ENCODE measurements at places on chromosomes 7 and 10.

- DNase-seq = no peak
These were observed 18.7 kb upstream of the PTF1A start for GRCh38 chr10:23173214-23174073.

GRCh38 chr10:4701016-4701415 lies 125.0 kb upstream of the AKR1E2 start:
- no peak for DNase-seq

DNA sequence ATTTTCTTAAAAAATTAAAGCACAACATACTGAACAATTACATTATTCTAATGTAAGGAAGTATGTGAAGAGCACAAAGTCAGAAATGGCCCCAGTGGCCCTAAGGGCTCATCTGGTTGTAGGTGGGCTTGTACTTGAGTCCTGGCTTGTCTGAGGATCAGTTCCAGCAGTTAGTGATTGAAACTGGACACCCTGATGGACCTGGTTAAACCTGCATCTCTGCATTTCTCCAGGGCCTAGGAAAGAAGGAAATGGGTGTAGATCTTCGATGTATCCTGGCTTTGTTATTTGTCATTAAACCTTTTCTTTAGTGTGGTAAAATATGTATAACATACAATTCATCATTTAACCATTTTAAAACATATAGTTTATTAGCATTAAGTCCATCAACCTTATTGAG lies 9.7 kb upstream of the AKR1C2 start:
- no peak for DNase-seq

GRCh38 chr7:21011153-21011552 lies 224.5 kb upstream of the SP8 start:
- no peak for DNase-seq

DNA sequence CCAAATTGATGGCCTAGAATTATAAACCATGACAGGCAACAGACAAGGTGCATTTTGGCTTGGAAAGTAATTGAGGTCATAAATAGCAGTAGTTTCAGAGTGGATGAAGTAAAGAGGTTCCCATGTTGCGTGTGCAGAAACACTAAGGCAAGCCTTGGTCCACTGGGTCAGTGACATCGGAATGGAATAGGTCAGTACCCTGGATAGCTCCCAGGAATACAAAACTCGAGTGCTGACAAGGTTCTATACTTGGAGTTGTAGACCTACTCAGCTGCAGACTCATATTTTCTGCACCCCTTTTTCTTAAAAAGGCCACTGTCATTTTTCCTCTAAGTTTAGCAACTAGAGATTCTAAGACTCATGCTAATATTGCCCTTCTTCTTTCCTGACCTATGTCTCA lies 132.8 kb downstream of the DYNC1I1 start:
- no peak for DNase-seq

DNA sequence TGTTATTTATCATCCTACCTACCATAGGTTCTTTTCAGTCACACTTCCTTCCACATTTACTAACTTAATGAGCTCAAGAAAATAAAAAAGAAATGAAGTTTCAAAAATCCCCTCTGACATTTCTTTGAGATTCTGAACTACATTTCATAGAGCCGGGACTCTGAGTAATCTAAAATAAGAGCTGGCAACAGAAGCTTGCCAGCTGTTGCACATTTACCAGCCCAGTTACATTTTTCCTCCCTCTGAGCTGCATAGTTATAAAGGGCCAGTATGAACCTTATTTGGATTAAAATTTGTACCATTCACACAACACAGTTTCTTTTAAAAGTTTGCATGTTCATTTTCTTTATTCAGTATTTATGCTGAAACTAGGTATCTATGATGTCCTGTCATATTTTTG lies 119.5 kb upstream of the CAV2 start:
- no peak for DNase-seq

DNA sequence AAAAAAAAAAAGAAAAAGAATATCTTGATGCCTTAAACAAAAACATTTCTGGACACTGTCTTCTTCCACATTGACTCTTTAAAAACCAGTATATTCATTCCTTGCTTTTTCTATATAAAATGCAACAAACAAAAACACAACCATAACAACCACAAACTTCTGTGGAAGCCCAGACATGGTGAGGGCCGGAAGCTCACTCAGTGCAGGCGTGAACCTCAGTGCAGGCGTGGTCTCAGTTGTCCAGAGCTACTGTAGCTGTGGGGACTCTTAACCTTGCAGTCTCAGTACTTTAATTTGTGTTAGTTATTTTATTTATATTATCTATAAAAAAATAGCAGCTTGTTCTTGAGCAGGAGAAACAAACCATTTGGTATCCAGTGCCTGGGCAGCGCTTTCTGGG lies 131.8 kb downstream of the DOCK1 start:
- DNase-seq = no peak

GRCh38 chr7:99560834-99561736 lies 2.6 kb downstream of the ZNF655 start:
- DNase-seq = no peak

DNA sequence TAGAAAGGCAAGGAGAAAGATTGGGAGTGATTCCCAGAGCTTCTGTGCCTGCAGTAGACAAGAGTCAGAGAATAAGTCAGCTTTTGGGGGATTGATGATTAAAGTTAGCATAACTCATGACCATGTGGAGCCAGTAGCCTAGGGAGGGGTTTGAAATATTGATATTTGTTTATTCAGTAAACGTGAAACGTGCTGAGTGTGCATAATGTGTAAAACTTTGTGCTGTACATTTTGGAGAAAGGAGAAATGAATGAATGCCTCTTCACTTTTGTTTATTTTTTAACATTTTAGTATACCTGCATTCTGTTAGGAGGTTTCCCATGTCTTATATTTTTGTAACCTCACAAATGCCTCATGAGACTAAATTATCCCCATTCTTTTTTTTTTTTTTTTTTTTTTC lies 272.3 kb downstream of the SORCS3 start:
- DNase-seq = no peak

- no peak for DNase-seq
These were observed 55.0 kb downstream of the GBF1 start for GRCh38 chr10:102300278-102300843.

- DNase-seq = no peak
These were observed 85.9 kb upstream of the KMT2C start for GRCh38 chr7:152521420-152522337.

DNA sequence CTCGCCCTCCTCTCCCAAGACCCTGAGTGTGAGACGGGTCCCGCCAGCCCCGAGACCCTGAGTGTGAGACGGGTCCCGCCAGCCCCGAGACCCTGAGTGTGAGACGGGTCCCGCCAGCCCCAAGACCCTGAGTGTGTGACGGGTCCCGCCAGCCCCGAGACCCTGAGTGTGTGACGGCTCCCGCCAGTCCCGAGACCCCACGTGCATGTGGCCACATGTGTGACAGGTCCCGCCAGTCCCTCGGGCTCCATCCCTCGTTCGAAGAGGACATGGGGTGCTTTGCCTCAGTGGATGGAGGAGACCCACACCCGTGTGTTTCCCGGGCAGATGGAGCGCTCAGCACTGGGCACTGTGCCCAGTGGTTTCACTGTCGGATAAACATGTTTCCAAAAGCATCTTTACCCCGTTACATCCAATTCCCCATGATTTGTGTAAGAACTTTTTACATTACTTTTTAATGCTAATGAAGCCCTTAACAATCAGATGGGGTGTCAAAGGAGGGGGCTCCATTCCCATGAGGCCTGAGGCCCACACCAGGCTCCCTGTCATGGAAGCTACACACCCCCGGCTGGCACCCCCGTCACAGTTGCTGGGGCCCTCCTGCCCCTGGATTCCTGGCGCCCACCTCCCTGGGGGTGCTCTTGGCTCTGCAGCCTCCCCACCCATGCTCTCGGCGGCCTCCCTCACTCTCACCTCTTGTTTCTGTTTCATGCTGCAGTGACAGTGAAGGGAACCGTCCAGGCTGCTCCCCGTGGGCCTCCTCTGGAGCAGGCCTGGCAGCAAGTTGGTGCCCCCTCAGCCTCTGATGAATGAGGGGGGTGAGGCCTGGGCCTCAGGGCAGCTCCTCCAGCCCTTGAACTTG lies 48.5 kb upstream of the CFAP46 start:
- DNase-seq = peak; percentile 10

DNA sequence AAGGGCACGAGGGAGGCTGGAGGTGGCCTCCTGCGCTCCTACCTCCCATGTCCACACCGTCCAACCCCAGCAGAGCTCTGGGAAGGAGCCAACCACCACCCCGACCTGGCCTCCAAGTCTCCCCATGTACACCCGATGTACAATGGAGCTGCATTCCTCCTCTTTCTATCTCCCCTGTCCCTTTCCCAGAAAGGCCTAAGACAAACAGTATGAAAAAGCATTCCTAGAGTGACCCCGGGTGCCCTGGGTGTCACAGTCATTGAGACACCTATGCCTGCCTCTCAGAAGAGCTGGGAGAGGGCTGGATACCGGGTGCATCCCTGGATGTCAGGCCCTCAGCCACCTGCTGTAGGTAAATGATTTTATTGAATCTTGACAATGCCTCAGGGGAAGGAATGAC lies 248.1 kb downstream of the EMX2 start:
- DNase-seq = no peak

DNA sequence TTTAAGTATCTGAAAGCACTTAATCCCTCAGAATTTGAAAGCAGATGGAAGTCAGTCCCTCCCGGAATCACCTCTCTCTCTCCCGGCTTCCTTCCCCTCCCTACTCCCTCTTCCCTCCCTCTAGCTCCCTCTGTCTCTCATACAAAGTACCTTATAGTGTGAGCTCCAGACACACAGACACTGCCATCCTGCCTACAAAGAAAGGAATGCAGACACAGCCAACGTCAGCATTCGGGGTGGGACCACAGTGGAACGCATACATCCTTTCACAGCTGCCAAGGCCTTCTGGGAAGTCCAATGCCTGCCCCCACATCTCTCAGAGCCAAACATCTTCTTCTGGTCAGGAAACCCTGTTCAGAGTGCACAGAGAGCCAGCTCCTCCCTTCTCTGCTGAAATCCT lies 9.3 kb downstream of the NOD1 start:
- DNase-seq = peak; percentile 77

DNA sequence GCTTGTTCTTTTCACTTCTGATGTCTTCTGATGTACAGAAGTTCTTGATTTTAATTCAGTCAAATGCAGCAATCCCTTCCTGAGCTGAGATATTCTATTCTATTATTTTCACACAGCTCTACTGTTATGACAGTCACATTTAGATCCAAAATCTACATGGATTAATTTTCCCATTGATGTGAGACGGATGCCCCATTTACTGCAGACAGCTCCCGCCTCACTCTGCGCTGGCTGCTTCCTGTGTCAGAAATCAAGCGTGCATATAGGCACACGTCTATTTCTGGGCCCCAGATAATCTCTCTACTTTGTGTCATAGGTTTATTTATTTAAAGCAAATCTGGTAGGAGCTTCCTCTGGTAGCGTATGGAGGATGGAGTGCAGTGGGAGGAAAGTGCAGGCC lies 6.7 kb downstream of the BNIP3 start:
- DNase-seq = no peak

DNA sequence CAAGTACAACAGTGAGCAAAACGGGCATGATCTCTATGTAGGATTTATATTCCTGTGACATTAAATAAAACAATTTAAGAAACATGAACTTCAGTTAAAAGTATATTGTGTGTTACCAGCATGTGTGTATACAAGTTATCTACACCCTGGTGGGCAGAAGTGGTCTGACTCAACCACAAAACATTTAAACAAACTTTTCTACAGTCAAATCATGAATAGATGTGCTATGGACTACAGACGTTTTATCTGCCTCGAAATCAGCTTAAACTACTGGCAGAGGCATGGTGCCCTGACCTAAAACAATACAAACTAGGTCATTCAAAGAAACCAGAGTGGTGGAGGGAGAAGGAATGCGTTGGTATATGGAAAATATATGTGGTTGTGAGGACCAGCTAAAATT lies 3.6 kb downstream of the ARL3 start:
- DNase-seq = no peak

GRCh38 chr7:1297017-1297960 lies 64.6 kb downstream of the UNCX start:
- DNase-seq = no peak

- no peak for DNase-seq
These were observed 30.0 kb upstream of the AP5Z1 start for GRCh38 chr7:4745265-4745919.

GRCh38 chr7:148722340-148723165 lies 23.9 kb downstream of the CUL1 start:
- DNase-seq = peak; percentile 27

GRCh38 chr10:116899626-116900025 lies 50.3 kb downstream of the ENO4 start:
- no peak for DNase-seq

GRCh38 chr10:117226813-117227451 lies 14.0 kb upstream of the SLC18A2 start:
- no peak for DNase-seq

DNA sequence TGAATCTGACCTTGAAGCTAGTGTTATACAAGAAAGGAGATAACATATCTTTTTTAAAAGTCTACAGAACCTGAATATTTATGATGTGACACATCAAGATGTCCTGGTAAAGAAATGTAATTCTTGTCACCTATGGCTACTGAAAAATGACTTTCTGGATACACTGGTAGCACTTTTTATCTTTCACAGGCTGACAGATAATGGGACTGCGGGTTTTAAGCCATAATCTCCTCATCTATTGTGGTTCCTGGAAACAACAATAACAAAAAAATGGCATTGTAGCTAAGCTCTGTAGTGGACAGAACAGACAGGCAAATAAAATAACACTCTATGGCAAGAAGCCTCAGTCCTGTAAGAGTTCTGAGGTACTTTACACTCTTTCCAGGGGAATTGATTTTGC lies 31.6 kb upstream of the YAE1 start:
- no peak for DNase-seq

DNA sequence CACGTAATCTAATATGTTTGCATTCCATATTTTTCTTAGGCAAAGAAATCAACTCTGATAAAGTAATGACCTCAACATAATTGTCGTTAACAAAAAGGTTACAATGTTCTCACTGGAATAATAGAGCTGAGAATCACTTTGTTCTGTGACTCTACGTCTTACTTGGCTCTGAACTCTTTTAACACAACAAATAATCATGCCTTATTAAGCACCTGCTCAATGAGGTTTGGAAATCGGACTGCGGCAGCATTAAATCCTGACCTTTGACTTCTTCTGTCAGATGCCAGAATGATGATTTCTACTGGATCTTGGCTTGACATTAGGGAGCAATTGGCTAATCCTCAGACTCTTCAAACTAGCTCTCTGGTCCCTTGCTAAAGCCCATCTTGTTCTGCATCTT lies 233.6 kb downstream of the SEMA3D start:
- DNase-seq = no peak

DNA sequence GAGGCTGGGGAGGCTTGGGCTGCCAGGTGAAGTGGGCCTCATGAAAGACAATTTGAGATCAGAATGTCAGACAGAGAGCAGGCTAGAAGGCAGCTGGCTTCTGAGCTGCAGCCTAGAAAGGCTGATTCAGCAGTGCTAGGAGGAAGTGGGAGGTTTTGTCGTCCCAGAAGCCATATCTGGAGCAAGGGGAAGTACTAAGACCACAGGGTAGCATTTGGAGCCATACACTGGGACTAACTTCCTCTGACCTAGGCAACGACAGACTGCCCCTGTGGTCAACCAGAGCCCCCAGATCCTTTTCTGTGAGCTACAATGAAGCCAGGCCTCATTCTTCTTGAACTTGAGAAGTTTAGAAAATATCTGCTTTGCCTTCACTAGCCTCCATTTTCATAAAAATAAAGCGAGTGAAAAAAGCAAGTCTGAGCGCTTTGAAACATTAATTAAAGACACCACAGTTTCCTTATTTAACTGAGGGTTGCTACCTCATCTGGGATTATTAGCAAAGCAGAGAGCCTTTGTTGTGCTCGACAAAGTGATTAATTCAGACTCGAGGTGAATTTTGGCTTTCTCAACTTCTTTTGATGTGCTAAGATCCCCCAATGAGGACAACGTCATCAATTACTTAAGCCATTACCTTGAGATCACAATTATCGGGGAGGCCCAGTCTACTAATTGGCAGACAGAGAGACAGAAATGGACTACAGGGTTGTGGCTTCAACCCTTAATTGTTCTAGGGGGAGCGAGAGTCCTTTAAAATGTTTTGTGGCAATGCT lies 26.6 kb downstream of the TBXAS1 start:
- no peak for DNase-seq
